ENCODE measurements at places on chromosomes 16 and 17.

DNA sequence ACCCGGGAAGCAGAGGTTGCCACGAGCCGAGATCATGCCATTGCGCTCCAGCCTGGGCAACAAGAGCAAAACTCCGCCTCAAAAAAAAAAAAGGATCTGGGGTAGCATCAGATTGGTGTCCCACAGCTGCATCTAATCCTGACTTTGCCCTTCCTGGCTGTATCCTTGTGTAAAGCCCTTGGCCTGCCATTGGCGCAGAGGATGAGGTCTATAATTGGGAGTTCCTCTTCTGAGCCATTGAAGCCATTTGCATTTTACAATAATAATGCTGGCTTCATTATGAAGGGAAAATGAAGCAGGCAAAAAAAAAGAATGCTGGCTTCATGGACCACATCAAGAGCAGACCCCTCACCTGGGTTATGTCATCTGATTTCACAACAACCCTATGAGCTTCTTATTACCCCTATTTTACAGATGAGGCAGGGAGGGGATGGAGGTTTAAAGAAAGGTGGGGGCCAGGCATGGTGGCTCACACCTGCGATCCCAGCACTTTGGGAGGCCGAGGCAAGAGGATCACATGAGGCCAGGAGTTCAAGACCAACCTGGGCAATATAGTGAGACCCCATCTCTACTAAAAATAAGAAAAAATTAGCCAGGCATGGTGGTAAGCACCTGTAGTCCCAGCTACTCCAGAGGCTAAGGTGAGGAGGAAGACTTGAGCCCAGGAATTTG is 1.2 kb upstream of the LITAFD start:
- DNase-seq, result no peak

DNA sequence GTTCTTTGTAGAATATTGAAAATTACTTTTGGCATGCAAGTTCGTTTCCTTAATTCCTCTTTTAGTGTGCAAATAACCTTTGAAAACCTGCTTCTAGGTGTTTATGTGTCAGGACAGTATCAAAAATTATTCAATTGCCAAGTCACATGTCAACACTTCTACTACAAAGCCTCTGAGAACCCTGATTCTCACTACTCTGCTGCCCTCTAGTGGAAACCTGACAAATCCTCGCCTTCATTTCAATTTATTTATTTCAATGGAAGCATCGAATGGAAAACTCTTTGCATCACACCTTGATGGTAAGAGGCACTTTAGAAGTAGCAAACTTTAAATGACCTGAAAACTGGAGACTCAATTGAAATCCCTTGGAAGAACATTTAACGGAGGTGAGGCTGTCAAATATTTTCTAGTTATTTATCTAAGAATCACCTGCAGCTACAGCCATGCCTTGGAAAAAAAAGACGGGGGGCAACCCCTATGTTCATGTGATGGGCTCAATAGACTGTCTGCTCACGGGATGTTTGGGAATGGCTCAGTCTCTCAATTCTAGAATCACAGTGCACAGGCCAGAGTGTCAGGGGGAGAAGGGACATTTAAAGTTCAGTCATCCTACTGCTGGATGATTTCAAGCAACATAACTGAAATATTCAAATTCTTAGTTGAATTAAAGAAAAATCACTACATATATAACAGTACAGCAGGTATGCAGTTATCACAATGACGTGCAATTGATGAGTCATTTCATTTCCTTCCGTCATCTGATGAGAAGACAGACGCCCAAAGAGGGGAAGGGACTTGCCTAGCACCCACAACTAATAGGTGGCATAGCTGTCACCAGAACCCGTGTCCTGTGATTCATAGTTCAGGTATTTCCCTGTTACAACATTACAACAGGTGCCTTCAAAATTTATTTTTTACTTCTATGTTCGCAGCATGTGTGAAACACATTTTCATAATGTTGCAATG is 563.9 kb downstream of the TOX3 start:
- DNase-seq, result peak; percentile 88

DNA sequence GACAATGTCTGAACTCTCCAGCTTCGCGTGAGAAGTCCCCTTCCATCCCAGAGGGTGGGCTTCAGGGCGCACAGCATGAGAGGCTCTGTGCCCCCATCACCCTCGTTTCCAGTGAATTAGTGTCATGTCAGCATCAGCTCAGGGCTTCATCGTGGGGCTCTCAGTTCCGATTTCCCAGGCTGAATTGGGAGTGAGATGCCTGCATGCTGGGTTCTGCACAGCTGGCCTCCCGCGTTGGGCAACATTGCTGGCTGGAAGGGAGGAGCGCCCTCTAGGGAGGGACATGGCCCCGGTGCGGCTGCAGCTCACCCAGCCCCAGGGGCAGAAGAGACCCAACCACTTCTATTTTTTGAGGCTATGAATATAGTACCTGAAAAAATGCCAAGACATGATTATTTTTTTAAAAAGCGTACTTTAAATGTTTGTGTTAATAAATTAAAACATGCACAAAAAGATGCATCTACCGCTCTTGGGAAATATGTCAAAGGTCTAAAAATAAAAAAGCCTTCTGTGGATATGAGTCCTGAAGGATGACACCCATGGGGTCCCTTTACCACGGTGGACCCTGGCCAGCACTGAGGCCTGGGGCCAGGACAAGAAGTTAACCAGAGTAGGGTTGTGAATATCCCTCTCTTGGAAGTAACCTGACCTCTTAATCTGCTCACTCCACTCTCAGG is 10.5 kb upstream of the ITGAD start:
- DNase-seq, result peak; percentile 77

GRCh38 chr17:9382626-9383025 is 193.0 kb downstream of the STX8 start:
- no peak for DNase-seq

DNA sequence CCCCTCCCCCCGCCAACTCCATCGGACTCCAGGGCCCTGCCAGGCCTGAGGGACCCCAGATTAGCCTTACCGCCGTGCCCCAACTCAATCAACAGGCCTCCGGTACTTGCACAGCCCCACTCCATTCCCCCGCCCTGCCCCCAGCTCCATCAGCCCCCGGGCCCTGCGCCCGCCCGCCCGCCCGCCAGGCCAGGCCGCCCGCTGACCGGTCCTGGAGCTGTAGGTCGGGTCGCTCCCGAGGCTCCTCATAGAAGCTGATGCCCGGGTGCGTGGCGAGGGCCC is 308 bp downstream of the GTF3C1 start:
- no peak for DNase-seq

- no peak for DNase-seq
Measured at GRCh38 chr16:86568677-86569623, 2.3 kb downstream of the FOXC2 start.

DNA sequence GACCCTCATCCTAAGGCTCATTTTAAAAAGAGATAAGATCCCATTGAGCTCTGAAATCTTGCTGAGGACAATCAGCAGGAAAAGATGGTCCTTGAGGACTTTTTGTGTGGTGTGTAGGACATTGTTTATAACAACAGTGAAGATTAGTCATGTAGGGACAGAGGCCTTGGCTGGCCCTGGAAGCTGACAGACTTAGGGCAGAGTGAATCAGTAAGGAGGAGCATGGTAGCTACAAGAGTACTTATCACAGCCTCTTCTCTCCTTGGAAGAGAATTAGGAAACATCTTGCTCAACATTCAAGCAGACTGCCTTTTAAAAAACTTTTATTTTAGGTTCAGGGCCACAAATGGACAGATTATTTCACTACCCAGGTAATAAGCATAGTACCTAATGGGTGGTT is 665.9 kb upstream of the SALL1 start:
- no peak for DNase-seq

Measured in hematopoietic multipotent progenitor cell treated with erythropoietin and hydrocortisone succinate and interleukin-3 and kit ligand, for 6 days (in vitro differentiated cells).